ENCODE measurements at places on chromosomes 6 and 20.

- no peak for DNase-seq
These were observed 44.8 kb upstream of the EDN1 start for GRCh38 chr6:12245360-12245759.

GRCh38 chr6:137869549-137870307 is 2.7 kb downstream of the TNFAIP3 start:
- no peak for DNase-seq

- no peak for DNase-seq
These were observed 39.8 kb upstream of the ARHGAP18 start for GRCh38 chr6:129749749-129750120.

GRCh38 chr20:19440660-19441527 is 228.5 kb downstream of the SLC24A3 start:
- no peak for DNase-seq

DNA sequence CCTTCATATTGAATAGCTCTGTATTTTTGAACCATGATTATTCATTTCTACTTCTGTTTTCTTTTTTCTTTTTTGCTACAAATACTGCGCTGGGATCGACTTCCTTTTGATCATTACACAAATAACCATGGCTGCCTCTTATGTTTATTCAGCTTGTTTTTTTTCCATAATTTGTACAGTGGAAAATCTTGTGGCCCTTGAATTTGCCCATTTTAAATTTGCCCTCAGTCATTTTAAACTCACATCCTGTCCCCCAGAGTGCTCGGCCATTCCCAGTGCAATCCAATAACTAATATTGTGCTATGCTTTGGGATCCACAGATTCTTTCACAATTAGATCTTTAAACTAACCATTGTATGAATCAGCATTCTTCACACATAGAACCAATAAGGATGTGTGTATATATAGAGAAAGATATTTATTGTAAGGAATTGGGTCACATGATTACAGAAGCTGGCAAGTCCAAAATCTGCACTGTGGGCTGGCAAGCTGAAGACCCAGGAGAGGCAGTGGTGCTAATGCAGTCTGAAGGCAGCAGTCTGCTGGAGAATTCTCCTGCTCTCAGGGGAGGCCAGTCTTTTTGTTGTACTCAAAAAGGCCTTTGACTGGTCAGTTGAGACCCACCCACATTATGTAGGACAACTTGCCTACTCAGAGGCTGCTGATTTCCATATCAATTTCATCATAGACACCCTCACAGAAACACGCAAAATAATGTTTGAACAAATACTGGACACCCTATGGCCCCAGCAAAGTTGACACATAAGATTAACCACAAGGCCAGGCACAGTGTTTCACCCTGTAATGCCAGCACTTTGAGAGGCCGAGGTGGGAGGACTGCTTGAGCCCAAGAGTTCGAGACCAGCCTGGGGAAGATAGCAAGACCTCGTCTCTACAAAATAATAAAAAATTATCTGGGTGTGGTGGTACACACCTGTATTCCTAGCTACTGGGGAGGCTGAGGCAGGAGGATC is 147.1 kb downstream of the MTHFD1L start:
- DNase-seq: no peak

Measured in stimulated activated CD4-positive, alpha-beta T cell treated with anti-CD3 and anti-CD28 coated beads, Interleukin-1b, Interleukin-23, amount 100 ng/mL, for 48 hours (primary cell).